ENCODE measurements at places on chromosomes 11 and 22. TPM values are rescaled to one million over a fixed set of nuclear protein-coding genes. Genes with fewer than 3 reads are reported as not detected.

DNA sequence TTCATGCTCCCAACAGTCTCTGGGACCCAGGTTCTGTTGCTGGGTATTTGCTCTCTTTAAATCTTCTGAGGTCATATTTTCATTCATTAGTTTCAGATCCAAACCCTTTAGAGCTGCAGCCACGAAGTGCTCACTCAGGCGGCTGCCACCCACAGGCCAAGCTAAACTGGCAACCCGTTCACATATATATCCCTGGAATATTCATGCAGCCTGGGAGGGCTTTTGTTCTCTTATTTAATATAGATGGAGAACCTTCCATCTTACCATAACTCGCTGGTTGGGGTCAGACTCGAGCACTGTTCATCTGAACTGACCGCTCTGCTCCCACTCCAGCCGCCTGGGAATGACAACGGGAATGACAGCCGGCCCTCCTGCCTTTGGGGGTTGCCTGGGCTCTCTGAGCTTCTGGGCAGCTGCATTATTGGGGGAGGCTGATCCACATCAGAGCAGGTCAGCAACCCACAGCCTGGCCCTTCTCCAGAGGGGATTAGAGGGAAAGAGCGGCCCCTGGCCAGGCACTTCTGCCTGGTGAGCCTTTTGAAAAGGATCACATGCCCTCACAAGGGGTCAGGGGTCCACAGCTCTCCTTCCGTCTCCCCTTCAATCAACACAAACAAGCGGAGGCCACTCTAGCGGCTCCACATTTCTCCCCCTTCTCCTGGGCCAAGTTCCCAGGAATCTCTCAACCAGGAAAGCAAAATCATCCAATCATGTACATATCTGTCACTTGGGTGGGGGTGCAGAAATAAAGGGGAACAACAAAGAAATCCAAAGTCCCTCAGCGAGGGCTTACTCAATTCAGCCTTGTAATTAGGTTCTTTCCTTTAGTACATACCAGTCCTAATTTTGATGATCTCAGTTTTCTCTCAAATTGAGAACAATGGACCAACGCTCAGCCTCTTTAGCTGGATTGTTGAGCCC is 11.8 kb downstream of the TMEM184B start:
- no peak for DNase-seq

DNA sequence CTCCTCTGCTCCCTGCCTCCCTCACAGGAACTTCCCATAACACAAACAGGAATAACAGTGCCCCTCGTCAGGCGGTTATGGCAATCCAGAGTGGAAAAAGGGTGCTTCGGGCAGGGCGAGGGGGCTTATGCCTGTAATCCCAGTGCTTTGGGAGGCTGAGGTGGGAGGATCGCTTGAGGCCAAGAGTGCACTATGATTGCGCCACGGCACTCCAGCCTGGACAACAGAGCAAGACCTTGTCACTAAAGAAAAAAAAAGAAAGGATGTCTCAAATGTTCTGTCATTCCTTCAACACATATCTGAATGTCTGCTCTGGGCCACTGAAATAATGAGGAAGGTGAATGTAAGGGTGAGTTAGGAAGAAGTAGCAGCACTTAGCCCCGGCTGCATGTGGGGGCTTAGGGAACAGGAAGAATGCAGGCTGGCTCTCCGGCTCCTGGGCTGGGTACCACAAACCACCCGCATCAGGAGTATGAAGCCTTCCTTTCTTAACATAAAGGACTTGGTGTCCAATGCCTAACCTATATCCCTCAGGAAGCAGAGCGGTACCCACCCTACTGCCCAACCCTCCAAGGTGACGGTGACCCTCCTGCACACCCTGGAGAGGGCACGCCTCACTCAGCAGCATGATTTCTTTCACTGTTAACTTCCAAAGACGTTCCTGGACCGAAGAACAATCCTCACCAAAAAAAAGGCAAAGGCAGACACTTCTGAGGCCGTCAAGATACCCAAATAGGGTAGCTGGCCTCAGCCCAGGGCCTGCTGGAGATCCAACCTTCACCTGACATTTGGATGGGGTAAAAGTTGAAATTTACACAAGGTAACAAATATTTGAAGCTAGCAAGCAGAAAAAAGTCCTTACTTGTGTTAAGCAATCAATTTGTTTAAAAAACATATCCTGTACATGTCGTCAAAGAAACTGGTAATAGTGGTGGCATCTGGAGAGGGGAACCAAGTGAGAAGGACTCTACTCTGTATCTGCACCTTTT is 3.8 kb downstream of the CPT1A start:
- no peak for DNase-seq

DNA sequence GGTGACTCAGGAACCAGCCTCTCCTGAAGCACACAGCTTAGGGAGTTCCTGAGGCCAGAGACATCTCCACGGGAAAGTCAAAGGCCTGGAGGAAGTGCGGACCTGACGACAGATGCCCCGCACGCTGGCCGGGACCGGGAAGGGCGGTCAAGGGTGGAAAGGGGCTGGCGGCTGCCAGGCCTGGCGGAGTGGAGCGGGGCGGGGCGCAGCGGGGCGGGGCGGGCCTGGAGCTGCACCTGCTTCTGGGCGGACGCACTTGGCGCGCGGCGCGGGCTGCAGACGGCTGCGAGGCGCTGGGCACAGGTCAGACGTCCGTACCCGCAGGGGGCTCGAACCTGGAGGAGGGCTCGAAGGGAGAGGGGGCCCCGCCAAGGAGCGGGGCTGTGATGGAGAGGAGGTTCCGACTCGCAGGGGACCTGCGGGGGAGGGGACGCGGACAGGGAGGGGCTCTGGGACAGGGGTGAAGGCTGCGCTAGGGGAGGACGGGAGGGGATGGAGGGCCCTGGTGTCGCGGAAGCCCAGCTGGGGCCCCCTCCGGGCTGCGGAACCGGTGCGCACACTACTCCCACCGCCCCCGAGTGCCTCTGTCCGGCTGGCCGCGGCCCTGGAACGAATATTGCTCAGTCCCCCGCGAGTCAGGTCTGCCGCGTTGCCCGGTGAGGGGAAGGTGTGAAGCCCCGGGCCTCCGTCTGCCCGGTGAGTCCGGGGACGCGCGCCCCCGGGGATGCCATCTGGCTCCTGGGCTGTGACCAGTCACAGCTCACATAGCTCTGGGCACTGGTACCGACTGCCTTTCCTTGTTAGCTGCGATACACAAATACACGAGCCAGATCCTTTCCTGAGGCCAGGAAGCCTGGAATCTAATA is at the start of gene TMEM45B:
TSS of gene TMEM45B (plus strand) at position 253 of the 866 bp plus-strand sequence. CDS start 36,635 bp downstream, outside the sequence.
- no peak for DNase-seq

- DNase-seq, result peak; percentile 57
Observed at GRCh38 chr11:119323532-119324033, 6.7 kb upstream of the MCAM start.

- DNase-seq, result no peak
Observed at GRCh38 chr11:94002226-94002625, 18.9 kb upstream of the HEPHL1 start.

GRCh38 chr11:65398362-65398910 is 12.0 kb downstream of the FRMD8 start:
- DNase-seq, result no peak

DNA sequence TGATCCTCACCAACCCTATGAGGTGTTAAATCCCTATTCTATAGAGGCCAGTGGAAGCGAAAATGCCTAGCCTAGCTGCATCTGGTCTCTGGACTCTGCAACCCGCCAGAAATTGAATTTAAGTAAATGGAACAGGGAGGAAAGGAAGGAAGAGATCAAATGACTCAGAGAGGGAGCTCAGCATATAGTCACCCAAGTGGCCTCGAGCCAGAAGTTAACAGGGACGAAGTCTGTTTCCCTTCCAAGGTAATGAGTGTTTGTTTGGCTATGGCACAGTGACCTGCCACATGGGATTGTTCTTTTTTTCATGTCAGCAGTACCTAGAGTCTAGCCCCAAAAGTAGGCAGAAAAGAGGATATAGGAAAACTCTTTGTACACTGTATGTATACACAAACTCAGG is 66.3 kb downstream of the PAK1 start:
- peak; percentile 85 for DNase-seq

GRCh38 chr11:64793271-64794160 is 9.5 kb downstream of the MAP4K2 start:
- DNase-seq, result no peak

GRCh38 chr11:65013888-65014725 is at the start of gene ARL2:
Gene ARL2 (plus strand): TSS chr11:65014160. CDS start chr11:65014208, 48 bp downstream.
- peak; percentile 68 for DNase-seq

GRCh38 chr11:72805216-72805615 is 9.0 kb upstream of the ATG16L2 start:
- DNase-seq, result no peak

- DNase-seq, result no peak
Observed at GRCh38 chr22:46156031-46156430, 5.7 kb downstream of the PPARA start.

The CST6 gene
- total RNA-seq, result 140 TPM

The DBX1 gene
- not detected for total RNA-seq

The WNT7B gene
- total RNA-seq, result 16.7 TPM

Measured in renal cortical epithelial cell (primary cell).